ENCODE measurements at places on chromosomes 5 and 9.

DNA sequence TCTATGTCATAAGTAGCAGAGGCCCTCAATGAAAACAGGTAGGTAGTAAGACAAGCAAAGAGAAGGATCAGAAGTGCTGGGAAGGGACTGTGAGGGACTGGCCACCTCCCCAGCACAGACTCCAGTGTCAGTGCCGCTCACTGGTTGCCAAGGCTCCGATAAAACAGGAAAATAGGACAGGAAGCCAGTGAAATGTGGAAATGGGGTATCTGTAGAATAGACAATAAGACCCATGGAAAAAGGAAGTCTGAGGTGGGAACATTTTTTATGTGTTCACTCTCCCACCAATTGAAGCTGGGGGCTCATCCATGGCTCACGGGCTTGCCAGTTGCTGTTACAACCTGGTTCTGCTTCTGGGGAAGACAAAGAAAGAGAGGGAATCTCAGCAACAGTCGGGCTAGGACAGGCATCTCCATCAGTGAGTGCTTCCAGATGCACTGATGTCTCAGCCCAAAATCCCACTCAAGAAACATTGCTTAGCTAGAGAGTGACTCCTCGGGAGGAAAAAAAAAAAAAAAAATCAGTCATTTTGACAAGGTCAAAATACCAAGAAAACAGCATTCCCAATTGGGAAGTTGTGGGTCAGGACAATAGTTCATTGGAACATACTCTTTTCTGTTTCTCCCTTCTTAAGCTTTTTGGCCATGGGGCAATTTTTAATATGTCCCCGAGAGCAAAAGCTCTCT is 27.6 kb upstream of the NFIB start:
- DNase-seq, result no peak

- DNase-seq, result peak; percentile 33
These were observed 225.1 kb downstream of the ADGRV1 start for GRCh38 chr5:90783460-90784333.

DNA sequence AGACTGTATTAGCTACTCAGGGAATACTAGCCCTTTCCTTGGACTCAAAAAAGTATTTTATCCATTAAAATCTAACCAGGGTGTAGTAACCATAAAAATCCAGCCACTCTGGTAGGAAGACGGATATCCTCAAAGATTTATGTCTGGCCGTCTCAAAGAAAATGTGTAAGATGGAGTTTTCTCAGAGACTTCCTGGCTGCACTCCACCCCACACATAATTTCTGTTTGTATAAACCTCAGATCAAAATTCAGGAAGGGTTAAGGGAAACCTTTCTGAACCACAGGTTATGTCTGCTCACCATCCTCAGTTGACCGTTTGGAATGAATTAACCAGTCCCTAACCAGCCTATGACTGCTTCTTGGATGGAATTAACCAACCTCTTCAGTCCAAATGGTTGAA is 13.8 kb upstream of the SMIM23 start:
- no peak for DNase-seq

DNA sequence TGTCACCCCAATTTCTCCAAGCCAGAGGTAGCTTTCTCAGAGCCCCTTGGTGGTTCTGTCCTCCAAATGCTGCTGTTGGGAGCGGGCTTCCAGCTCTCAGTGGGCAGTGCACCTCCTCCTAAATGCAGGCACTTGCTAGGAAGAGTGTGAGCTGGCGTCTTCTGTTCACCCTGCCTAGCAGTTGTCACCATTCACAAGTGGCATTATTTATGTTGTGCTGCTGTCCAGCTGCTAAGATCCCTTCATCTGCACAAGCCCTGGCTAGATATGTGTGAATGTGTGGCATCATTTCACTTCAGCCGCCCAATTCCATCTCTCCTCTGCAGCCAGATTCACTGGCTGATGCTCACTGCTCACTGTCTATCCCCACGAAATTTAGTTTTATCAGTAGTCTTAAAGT is 43.7 kb downstream of the SLC36A1 start:
- no peak for DNase-seq

- DNase-seq, result no peak
These were observed 644 bp downstream of the NIM1K start for GRCh38 chr5:43192558-43193180.

GRCh38 chr9:134059661-134060395 is 8.0 kb downstream of the BRD3 start:
- no peak for DNase-seq

- peak; percentile 76 for DNase-seq
These were observed 5.4 kb upstream of the B4GALT1 start for GRCh38 chr9:33172256-33173238.

GRCh38 chr9:110258690-110259091 is 2.4 kb upstream of the TXN start:
- DNase-seq, result no peak

GRCh38 chr5:137600721-137601360 is 101.7 kb upstream of the SPOCK1 start:
- no peak for DNase-seq

DNA sequence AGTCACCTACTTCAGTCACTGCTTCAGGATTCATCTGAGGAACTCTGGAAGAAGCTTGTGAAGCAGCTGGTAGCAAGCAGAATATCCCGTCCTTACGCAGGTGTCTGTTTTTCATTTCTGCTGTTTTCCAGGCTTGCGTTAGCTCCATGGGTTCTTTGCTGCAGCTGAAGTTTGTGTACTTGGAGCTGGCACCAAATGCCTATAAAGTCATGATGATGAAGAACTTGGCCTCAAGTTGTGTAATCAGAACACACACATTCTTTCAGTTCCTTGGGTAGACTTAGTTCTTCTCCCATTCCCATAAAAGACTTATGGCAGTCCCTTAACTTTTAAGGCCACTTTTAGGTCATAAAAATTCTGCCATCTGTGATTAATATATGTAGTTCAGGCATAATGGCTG is 116.7 kb downstream of the LRRC70 start:
- no peak for DNase-seq

DNA sequence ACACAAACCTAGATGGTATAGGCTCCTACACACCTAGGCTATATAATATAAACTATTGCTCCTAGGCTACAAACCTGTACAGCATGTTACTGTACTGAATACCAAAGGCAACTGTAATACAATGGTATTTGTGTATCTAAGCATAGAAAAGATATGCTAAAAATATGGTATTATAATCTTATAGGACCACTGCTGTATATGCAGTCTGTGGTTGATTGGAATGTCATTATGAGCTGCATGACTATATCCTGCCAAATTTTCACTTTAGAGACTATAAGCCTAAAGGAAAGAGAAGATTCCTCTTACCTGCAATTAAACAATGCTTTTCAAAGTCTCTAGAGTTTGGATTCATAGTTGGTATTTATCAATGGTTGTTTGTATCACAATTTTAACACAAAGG is 24.7 kb upstream of the ACOT12 start:
- no peak for DNase-seq

DNA sequence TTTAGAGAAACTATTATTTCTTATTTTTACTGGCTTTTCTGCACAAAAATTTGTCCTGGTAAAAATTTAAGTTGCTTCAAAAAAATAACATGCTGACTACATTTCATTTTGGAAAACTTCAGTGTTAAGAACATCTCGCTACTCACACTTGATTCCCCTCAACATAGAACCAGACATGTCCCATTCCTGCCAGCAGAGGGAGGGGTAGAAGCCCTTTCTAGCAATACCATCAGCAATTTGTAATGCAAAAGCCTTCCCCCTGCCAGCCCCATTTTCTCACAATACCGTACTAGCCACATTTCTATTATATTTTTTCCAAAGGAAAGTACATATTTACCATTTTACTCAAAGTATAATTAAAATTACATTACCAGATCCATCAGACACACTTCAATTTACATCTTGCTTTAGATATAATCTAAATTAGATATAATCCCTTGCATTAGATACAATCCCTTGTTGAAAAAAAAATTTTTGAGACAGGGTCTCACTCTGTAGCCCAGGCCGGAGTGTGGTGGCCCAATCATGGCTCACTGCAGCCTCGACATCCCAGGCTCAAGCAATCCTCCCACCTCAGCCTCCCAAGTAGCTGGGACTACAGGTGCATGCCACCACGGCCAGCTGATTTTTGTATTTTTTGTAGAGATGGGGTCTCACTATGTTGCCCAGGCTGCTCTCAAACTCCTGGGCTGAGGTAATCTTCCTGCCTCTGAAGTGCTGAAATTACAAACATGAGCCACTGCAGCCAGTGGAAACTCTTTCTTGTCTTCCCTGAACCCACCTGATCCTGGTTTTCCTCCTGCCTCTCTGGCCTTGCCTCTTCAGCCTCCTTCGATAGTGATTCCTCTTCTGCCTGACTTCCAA is 39.6 kb upstream of the IDNK start:
- DNase-seq, result peak; percentile 17

DNA sequence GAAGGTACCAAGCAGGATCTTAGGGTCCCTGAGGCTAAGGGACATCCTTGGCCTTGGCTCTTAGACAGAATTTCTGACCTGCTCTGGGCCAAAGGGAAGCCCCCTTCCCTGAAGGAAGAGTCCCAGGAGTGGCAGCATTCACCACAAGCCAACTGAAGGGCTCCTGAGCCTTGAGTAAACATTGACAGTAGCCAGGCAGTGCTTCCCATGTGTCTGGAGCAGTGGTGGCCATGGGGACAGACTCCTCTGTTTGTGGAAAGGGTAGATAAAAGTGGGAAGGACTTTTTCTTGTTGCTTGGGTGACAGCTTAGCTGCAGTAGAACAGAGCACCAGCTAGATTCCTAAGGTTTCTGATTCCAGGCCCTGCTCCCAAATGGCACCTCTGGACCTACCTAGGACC is 61.4 kb upstream of the VLDLR start:
- no peak for DNase-seq

DNA sequence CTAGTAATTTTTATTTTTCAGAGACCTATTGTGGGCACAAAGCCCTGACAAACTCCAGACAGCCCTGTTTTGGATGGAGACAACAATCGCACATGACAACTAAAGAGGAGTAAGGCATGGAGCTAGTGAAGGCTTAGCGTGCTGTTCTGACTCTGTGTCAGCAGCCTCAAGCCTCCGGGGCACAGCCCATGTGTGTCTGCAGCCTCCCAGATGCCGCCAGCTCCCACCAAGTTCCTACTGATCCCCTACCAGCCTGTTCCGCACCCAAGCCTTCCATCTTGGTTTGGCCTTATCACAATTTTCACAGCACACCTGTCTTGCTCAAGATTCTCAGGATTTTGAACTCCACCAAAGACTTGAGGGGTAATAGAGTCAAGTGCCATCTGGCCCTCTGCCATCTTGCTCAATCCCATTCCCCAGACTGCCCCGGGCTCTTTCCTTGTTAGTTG is 70.3 kb upstream of the SH3PXD2B start:
- DNase-seq, result no peak

DNA sequence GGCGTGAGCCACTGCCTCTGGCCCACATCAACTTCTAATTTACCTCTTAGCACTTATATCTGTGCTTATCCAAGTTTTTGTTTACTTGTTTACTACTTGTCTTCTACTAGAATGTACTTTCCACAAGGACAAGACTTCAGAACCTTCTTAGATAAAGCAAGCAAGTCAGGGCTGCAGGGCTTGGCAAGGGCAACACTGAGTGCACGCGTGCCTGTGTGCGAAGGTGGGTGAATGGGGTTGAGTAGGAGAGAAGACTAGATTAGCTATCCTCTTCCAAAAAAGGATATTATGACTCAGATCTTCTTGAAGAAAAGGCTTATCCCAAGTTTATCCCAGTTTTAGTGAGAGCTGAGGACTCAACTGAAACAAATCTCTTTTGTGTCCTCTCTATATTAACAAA is 19.3 kb downstream of the AK3 start:
- DNase-seq, result no peak

DNA sequence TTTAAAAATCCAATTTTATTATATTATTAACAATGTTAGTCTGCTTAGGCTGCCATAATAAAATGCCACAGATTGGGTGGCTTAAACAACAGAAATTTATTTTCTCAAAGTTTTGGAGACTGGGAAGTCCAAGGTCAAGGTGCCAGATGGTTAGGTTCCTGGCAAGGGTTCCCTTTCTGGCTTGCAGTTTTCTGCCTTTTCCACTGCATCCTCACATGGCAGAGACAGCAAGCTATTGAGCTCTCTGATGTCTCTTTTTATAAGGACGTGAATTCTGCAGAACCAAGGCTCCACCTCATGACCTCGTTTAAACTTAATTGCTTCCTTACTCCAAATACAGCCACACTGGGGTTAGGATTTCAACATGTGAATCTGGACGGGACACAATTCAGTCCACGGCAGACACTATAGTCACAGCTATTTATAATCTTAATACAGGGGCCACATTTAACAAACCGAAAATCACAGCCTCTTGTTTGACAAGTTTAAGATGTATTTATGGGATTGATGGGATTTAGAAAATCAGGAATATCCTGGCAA is 174.9 kb upstream of the PUM3 start:
- no peak for DNase-seq

GRCh38 chr5:117679046-117679445 is 1104.4 kb upstream of the SEMA6A start:
- DNase-seq, result no peak
